Stimulated activated CD8-positive, alpha-beta memory T cell treated with anti-CD3 and anti-CD28 coated beads, Interleukin-15, amount 100 ng/mL, for 1 hour (primary cell): ENCODE measurements at places on chromosomes 11 and 22.

GRCh38 chr11:114598461-114598860, 2.9 kb upstream of the NXPE4 start:
- DNase-seq, result no peak

DNA sequence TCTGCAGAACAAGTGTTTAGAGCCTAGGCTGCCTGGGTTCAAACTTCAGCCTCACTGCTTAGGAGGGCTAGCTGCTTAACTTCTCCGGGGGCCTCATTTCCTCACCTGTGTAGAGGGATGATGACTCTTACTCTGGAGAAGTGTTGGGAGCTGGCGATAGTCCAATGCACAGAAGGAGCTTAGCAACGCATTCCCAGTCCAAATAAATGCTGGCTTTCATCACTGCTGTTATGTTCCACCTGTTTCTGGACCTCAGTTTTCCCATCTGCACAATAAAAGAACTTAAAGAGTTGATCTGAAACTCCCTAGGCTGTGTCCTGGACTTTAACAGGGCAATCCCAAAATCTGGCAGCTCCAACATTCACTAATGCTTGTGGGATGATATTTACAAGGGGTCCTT, 337.8 kb downstream of the MIAT start:
- DNase-seq, result no peak

DNA sequence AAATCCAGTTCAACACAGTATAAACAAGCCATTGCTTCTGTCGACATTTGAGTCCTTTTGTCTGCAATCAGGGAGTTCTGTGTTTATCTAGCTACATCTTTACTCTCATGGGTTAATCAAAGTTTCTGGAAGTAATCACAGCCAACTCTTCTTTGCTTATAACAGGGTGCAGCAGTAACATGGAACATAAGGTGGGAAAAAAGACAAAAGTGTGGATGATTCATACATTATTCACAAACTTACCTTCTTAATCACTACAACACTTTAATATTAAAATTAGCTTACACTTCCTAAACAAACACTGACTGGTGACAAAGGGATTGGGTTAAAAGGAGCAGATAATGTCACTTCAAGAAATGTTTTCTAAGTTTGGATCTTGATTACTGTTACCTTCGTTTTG, 44.7 kb downstream of the SNX19 start:
- no peak for DNase-seq

DNA sequence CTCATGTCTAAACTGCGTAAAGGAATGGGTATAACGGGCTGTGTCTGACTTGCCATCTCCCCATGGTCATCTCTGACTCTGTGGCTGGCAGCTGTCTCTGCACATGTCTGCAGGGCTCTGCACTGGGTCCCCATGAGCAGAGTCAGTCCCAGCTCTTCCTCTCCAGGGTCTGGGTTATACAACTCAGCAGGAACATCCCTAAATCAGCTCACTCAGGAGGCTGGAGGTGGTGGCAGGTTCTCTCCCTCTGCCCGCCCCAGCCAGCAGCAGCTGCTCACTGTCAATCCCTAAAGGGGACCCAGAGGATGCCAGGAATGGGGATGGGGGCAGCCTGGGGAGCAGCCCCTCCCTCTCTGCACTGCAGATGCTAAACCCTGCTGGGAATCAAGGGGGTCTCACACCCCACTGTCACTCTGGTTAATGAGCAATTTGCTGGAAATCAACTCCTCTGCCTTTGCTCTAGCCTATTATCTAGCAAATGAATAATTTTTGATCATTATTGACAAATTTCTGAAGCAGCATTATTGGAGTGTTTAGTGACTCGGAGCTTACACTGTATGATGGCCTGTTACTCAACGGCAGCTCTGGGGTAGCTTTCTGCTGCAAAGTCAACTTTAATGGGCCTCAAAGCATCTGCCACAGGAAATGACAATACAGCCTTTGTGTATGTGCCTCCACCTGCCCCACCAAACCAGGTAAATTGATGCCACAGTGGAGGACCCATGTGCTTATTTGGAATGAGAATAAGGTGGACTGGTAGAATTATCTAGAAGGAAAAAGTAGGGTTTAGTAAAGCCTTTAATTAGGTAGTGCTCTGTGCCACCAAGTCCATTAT, 55.7 kb upstream of the SHANK2 start:
- no peak for DNase-seq

GRCh38 chr11:134429106-134429505, 17.1 kb upstream of the B3GAT1 start:
- DNase-seq, result no peak

- DNase-seq, result no peak
Measured at GRCh38 chr11:43919852-43920597, 22.4 kb upstream of the C11orf96 start.

DNA sequence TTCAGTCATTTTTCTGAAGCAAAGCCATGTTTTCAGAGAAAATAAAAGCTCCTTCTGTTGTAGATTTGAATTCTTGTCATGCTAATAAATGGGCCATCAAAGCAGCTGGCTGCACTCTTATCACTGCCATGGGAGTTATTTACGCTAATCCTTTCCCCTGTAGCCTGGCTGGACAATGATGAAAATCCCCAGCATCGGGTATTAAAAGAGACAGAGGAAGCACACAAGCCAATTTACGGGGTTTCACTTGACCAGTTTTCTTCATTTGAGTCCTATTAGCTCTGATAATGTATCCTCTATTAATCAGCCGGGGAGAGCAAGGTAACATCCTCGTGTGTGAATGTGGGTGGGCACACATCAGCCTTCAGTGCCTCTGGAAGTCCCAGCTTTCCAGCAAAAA, 470.2 kb upstream of the API5 start:
- DNase-seq, result no peak

- DNase-seq, result no peak
Measured at GRCh38 chr11:443542-444199, 1.9 kb upstream of the ANO9 start.

DNA sequence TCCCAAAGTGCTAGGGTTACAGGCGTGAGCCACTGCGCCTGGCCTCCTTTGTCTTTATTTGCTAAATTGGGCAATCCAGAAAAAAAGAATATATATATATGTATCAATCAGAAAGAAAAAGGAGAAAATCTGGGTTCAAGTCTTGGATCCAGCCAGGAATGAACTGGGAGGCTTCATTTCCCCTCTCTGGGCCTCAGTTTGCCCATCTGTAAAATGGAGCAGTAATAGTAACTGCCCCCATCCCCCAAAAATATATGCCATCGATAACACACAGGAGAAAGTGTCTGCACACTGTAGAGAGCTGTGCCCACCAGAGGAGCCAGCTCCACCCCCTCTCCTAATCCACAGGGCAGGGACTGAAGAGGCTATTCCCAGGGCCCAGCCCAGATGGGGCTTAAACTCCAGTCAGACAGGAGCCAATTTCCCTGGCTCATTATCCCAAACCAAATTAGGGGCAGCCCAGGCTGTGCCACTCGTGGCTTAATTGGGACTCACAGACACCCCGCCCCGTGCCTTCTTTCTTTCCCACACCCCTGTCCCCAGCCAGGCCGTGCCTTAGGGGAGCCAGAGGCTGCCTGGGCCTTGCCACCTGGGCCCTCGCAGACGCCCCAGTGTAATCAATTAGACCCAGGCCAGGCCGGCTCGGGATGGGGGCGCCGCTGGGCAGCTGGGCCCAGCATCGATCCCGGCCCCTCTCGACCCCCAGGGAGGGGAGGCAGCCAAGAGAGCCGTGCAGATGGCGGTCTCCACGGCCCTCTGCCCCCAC, 171.5 kb downstream of the MN1 start:
- DNase-seq, result no peak
